ENCODE measurements at places on chromosomes 12 and 14.

DNA sequence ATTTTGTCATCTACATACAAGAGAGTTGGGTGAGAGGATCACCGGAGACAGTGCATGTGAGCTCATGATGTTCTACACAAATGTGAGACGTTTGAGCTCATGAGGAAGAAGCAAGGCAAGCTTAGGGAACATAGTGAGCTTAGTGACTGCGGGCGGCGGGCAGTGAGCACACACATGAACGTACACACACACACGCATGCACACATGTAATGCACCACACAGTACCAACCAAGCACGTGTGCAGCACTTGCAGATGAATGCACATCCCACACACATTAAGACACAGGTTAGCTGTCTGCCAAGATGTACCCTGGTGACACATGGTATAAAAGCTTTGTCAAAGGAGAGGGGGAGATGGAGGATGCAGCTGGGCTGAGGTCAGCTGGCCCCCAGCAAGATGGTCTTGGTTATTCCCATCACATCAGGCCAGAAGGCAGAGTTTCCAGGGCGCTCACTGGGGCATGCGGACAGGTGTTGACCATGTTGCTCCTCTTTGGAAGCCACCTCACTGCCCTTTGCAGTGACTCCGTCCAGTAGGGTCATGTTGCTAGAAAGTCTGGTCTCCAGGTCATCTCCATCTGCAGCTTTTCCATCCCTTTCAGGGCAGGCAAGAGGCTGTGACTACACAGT, 8.7 kb upstream of the CACNA2D4 start:
- DNase-seq: no peak

- DNase-seq: no peak
Observed at GRCh38 chr12:45327823-45328383, 112.0 kb downstream of the ANO6 start.

DNA sequence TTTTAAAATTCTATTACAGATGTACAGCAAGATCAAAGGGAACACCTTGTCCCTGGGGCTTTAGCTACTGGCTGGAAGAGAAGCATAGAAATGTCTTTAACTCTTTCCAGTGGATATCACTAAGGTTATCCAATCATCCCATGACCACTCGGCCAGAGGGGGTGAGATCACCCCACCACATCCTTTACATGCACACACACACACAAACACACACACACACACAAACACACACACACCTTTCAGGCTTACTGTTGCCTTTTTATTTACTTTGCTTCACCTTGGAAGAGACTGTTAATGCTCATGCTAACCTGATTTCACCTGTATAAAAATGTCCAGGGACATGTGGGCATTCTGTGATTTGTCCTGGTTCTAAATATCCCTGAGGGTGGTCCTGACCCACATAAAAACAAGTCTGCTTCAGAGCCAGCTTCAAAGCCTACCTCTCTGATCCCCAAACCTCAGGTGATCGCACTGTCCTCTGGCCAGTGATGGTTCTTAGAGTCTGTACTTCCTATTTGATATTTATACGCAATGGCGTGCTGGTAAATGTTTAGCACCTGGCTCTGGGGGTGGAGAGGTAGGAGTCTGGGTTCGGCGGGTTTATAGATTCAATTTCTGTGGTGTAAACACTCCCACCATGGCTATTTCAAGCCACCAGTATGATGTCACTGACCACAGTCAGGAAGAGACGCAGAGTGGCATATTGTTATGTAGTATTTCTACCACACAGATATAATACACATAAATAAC, 166.1 kb upstream of the EEA1 start:
- DNase-seq: no peak

GRCh38 chr14:51293912-51294389, 53.9 kb downstream of the TMX1 start:
- no peak for DNase-seq

- no peak for DNase-seq
Observed at GRCh38 chr12:46470036-46470627, 97.6 kb upstream of the SLC38A2 start.

- DNase-seq: no peak
Observed at GRCh38 chr12:18101043-18101442, 11.1 kb upstream of the RERGL start.

GRCh38 chr12:20527417-20528163, 159.3 kb downstream of the PDE3A start:
- DNase-seq: no peak

- no peak for DNase-seq
Observed at GRCh38 chr12:104605685-104606084, 148.9 kb downstream of the CHST11 start.

GRCh38 chr14:24342889-24343288, 3.1 kb upstream of the RIPK3 start:
- DNase-seq: no peak

- DNase-seq: no peak
Observed at GRCh38 chr12:85644508-85644907, 191.7 kb downstream of the RASSF9 start.

GRCh38 chr14:81122326-81122725, 98.4 kb downstream of the GTF2A1 start:
- no peak for DNase-seq

- DNase-seq: no peak
Observed at GRCh38 chr12:55061024-55061423, 41.2 kb downstream of the NEUROD4 start.

GRCh38 chr14:80926397-80927082, 15.0 kb downstream of the CEP128 start:
- no peak for DNase-seq

DNA sequence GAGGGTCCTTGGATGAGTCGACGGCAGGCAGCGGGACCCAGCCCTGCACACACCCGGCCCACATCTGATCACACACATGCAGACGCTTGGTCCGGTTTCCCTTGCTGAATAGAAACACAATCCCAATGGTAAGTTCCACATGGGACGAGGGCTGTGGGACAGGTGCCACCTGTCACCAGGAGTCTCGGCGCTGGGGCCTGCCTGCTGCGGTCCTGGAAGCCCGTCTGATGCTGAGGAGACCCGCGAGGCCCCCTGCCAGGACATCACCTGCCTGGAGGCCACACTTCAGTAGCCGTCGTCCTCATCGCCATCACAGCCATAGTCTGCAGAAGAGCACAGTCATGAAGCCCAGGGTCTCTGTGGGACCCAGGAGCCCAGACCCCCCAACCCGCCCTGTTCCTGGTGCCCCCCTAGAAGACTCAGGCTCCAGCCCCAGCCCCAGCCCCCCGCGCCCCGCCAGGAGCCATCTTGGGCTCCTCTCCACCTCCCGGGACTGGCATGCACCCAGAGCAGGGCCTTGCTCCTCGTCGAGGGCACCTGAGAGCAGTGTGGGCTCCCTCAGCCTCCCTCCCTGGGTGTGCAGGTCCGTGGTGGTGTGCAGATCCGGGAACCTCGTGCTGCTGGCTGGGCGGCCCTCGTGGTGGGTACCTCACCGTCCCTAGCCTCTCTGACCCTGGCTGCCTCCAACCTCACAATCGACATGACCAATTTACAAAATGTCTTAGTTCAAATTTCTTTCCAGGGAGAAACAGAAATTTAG, 29.3 kb upstream of the NUDT14 start:
- no peak for DNase-seq

- DNase-seq: no peak
Observed at GRCh38 chr12:50620978-50621360, 116.2 kb downstream of the DIP2B start.

- DNase-seq: no peak
Observed at GRCh38 chr12:47097276-47097896, 17.6 kb upstream of the AMIGO2 start.

GRCh38 chr14:104093366-104094055, 8.0 kb downstream of the ASPG start:
- DNase-seq: no peak

DNA sequence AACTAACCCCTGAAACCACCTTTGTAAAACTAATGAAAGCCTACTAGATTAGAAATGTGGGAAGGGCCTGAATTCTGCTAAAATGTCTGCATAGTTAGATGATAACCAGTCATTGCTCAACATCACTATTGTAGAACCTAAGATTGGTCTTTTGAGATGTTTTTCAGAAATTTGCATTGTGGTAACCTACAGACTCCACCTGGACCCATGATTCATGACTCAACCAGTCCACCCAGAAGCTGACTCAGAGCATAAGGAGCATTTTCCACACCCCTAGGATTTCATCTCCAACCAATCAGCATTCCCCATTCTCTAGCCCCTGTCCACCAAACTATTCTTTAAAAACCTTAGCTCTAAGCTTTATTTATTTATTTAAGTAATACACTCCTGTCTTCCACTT, 30.4 kb upstream of the CHGA start:
- DNase-seq: no peak

DNA sequence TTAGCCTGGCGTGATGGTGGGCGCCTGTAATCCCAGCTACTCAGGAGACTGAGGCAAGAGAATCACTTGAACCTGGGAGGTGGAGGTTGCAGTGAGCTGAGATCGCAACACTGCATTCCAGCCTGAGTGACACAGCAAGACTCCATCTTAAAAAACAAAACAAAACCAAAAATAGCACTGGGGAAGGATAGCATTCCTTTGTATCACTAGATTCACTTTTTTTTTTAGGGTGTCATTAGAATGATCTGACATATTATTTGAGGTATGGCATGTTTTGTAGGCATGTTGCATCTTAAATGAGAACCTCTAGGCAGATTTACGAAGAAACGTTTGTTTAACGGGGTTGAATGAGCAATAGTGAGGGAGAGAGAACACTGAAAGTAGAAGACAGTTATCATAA, 16.8 kb upstream of the FAR2 start:
- no peak for DNase-seq

DNA sequence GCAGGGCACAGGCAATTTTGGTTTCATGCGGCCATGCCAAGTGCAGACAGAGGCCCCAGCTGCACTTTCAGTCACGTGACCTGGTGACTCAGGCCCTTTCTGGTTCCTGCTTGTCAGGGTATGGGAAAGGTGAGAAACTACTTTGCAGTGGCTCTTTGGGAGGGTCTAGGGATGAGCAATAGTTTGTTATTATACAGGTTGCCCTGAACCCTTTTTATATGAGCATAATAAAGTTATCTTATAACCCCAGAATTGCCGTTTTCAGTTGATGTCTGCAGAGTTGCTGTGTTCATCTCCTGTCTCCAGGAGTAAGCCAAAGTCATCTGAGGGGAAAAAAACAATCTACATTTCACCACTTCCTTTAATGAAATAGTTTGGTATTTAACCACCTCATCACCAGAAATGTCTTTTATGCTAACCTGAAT, 30.9 kb upstream of the EMP1 start:
- peak; percentile 66 for DNase-seq

GRCh38 chr12:96710127-96710745, 196.8 kb upstream of the NEDD1 start:
- DNase-seq: no peak

DNA sequence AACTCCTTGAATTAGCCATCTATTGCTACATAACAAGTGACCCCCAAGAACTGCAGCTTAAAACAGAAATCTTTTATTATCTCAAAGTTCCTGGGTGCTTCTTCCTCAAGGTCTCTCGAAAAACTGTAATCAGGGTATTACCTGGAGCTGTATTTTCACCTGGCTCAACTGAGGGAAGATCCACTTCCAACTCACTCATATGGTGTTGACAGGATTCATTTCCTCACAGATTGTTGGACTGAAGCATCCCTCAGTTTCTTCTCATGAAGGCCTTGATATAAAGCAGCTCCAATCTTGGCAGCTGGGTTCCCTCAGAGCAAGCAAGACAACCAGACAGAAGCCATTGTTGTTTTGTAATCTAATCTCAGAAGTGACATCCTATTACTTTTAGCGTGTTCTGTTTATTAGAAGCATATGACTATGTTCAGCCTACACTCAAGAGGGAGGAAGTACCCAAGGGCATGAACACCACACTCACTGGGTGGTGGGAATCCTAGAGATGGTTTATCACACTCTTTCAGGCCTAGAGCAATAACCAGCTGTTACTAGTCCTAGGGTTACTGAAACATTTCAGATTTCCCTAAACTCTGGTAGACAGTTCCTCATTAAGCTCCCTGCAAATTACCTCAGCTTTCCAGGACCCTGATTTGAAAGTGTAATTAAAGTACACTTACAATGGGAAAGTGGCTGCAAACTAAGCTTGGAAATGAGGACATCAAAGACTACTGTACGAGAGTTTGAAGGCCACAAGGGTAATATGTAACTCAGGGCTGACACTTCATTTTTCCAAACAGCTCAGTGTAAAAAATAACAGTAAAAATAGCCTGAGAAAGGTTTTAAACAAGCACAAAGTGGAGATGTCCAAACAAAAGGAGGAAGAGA, 222.2 kb downstream of the SEC23A start:
- peak; percentile 19 for DNase-seq

DNA sequence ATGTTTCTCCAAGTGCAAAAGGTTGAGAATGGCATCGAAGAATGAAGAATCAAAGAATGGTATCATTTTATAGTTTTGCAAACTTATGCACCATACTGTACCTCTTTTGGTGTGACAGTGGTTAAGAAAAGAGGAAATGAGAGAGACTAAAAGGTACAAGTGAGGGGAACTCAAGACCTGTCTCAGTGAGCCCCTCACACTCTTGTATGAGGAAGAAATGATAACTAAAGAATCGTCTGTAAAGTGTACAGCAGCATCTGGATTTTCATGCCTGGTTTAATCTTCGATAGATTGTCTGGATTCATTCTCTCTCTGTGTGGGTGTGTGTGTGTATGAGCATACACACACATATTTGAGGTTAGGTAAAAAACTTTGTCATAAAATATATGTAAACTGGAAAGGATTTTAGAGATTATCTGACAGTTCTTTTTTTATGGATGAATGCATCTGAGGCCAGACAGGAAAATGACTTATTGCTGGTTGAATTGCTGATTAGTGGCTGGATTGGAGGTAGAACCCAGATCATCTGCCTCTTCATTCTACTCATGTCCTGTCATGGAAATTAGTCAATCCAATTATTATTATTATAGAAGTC, 16.0 kb upstream of the SLC38A2 start:
- DNase-seq: no peak

DNA sequence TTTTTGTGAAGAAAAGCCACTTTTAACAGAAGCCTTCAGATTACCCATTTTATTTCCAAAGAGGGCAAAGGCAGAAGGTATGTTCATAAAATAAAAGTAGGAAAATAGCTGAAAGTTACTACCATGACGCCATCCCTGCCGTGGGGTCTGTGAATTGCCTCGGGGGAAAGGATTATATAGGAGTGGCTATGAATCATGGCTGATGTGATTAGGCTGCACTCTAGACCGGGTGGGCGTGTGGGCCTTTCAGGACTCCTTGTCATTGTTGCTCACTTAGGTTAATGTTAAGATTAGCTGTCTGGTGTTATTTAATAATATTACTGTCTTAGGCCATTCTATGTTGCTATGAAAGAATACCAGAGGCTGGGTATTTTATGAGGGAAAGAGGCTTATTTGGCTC, 195.5 kb downstream of the EGLN3 start:
- no peak for DNase-seq

All from HFF-Myc (cell line).